Upper lobe of left lung (tissue), 6 donors: ENCODE measurements at places on chromosomes 3 and 15. TPM values are rescaled to one million over a fixed set of nuclear protein-coding genes. Genes with fewer than 3 reads are reported as not detected.

DNA sequence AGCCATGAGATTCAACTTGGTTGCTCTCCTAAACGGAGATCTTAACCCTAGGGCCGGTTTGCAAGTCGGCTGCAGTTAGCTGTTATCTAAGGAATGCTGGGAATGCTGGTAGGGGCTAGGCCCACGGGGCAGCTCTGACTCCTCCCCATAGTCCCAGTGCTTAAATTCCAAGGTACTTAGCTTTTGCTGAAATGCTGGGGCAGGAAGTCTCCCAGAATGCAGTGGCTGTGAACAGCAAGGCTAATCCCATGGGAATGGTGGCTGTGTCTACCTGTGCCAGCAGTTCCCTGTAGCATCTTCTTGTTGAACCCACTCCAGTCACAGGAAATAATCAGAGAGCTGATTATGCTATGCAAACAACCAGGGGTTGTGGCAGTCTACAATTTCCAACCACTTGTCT, 102.5 kb upstream of the TJP1 start:
- H3K4me3 ChIP-seq = no peak overlapping the region
- H3K4me1 ChIP-seq = peaks cover 9% of the 10 kb centered on the region
- H3K36me3 ChIP-seq = no peaks in the 10 kb centered on the region

MITF gene
- 31.2 TPM for total RNA-seq

DNA sequence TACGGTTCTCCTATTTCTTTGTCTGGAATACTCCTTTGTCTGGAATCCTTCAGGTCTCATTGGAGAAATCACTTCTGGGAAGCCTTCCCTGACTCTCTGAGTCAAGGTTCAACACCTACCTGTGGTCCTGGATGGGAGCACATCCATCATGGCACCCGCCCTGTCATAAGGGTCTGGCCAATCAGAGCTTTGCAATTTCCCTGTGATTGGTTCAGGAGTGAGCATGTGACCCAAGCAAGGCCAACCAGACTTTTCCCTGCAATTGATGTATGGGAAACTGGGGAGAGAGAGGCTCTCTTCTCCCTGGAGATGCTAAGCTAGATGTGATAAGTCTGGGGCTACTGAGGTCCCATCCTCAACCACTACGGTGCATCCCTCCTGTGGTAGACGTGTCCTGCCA, 8.1 kb downstream of the FAM3D start:
- no peak overlapping the region for H3K27ac ChIP-seq
- H3K4me3 ChIP-seq = no peak overlapping the region
- H3K27me3 ChIP-seq = no peaks in the 10 kb centered on the region
- no peaks in the 10 kb centered on the region for H3K36me3 ChIP-seq
- no peak for DNase-seq
- H3K4me1 ChIP-seq = peaks cover 4% of the 10 kb centered on the region

C3orf18 gene
- 5.5 TPM for total RNA-seq

DNA sequence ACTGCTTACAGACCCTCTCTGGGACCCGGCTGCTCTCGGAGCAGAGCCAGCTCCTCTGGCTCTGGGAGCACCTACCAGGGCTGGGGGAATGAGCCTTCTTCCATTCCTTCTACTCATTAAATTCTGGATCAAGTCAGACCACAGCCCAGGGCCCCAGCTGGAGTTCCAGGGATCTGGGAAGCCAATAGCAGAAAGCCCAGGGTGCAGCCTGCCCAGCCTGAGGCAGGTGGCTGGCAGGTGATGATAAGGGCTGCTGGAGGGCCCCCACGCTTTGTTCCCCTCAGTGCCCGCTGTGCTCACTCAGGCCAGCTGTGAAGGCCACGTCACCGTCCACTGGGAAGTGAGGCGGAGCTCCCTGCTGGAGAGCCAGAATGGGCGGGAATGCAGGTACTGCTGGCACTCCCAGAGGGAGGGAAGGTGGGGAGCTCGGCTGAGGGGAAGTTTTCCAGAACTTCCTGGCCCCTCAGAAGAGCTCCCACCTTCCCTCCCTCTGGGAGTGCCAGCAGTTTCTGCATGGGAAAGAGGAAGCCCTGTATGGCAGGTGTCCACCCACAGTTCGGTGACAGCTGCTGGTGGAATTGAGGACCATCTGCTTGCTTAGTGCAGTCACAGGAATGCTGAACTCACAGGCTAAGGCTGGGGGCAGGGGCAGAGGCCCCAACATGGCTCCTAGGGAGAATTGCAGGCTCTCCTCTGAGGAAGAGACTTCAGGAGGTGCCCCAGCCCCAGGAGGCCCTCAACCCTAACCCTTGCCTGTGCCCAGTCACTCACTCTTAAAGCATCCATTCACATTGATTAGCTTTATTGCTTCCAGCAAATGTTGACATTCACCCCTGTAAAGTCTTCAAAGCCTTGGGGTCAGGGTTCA, 12.6 kb upstream of the RTP3 start:
- H3K4me1 ChIP-seq = peaks cover 5% of the 10 kb centered on the region
- no peaks in the 10 kb centered on the region for H3K36me3 ChIP-seq
- no peak overlapping the region for H3K4me3 ChIP-seq
- H3K27me3 ChIP-seq = no peaks in the 10 kb centered on the region

GRCh38 chr3:170002231-170002630, 35.6 kb upstream of the GPR160 start:
- no peaks in the 10 kb centered on the region for H3K36me3 ChIP-seq
- no peaks in the 10 kb centered on the region for H3K27me3 ChIP-seq
- peaks cover 9% of the 10 kb centered on the region for H3K4me1 ChIP-seq
- peak overlapping the region; percentile 79 for H3K27ac ChIP-seq

GRCh38 chr15:69074001-69074842, 59.7 kb downstream of the NOX5 start:
- H3K27me3 ChIP-seq = no peaks in the 10 kb centered on the region
- peak overlapping the region; percentile 69 for H3K4me3 ChIP-seq
- DNase-seq = peak; percentile 84
- peaks cover 34% of the 10 kb centered on the region for H3K4me1 ChIP-seq
- no peaks in the 10 kb centered on the region for H3K36me3 ChIP-seq

CRABP1 gene
- 0.44 TPM for total RNA-seq

DNA sequence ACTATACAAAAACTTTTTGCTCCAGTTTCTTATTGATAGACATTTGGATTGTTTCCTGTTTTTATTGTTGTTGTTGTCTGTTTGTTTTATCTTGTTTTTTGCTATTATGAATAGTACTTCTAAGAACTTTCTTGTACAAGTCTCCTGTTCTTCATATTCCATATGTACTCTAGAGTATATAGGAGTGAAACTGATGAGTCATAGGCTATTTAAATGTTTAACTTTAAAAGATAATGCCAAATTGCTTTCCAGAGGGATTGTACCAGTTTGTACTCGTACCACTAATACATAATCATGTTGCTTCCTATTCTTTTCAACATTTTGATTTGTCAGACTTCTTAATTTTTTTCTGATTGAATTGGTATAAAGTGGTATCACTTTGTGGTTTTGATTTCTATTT, 19.6 kb downstream of the LRRC49 start:
- no peaks in the 10 kb centered on the region for H3K4me1 ChIP-seq
- H3K4me3 ChIP-seq = no peak overlapping the region
- H3K27me3 ChIP-seq = no peaks in the 10 kb centered on the region
- H3K36me3 ChIP-seq = peaks cover 10% of the 10 kb centered on the region
- H3K27ac ChIP-seq = no peak overlapping the region

- no peaks in the 10 kb centered on the region for H3K36me3 ChIP-seq
- no peak for DNase-seq
- no peak overlapping the region for H3K27ac ChIP-seq
- no peak overlapping the region for H3K4me3 ChIP-seq
These were observed 14.7 kb downstream of the PGBD4 start for GRCh38 chr15:34116620-34117019.

ECE2 gene
- not detected for total RNA-seq

- H3K4me3 ChIP-seq = no peak overlapping the region
- no peaks in the 10 kb centered on the region for H3K36me3 ChIP-seq
- peak; percentile 59 for DNase-seq
These were observed 11.6 kb downstream of the OXTR start for GRCh38 chr3:8757551-8758518.

GRCh38 chr3:100630664-100631063, 21.3 kb downstream of the ADGRG7 start:
- no peak overlapping the region for H3K27ac ChIP-seq
- no peaks in the 10 kb centered on the region for H3K4me1 ChIP-seq
- H3K27me3 ChIP-seq = no peaks in the 10 kb centered on the region

GRCh38 chr3:31251083-31251482, 281.6 kb upstream of the STT3B start:
- no peaks in the 10 kb centered on the region for H3K4me1 ChIP-seq
- H3K27me3 ChIP-seq = no peaks in the 10 kb centered on the region
- no peaks in the 10 kb centered on the region for H3K36me3 ChIP-seq
- H3K4me3 ChIP-seq = no peak overlapping the region
- no peak overlapping the region for H3K27ac ChIP-seq
